Foreskin fibroblast (primary cell): ENCODE measurements at places on chromosomes 1 and 21.

- DNase-seq = no peak
Observed at GRCh38 chr1:4854367-4854766, 200.0 kb downstream of the AJAP1 start.

DNA sequence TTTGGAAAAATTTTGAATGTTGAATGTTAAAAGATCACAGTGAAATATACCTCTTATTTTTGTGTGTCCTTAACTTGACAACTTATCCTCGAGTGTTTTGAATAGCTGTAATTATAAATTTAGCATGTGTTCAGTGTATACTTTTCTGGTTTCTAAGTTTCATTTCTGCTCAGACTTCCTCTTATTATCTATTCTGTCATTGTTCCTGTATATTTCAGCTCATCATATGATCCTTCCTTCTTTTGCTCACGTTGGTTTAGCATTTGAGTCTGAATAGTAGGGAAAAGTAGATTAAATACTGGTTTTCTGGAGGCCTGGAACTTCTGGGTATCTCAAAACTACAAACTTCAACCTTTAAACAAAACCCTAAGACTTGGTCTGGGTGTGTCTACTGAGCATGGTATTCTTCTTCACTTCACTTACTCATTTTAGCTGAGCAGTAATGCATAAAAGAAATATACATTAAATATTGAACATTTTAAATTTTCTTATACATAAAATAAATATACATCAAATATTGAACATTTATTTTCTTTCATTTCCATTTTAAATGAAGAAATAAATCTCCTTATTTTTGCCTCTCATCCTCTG, 3.3 kb upstream of the ATP6V1G3 start:
- no peak for DNase-seq

- no peak for DNase-seq
Observed at GRCh38 chr1:107681001-107681479, 283.9 kb downstream of the VAV3 start.

- no peak for DNase-seq
Observed at GRCh38 chr1:15858069-15858670, 10.7 kb downstream of the SPEN start.

- peak; percentile 48 for DNase-seq
Observed at GRCh38 chr1:92797961-92798360, 13.1 kb upstream of the EVI5 start.

GRCh38 chr1:9195651-9196050, 38.9 kb upstream of the H6PD start:
- DNase-seq = no peak

DNA sequence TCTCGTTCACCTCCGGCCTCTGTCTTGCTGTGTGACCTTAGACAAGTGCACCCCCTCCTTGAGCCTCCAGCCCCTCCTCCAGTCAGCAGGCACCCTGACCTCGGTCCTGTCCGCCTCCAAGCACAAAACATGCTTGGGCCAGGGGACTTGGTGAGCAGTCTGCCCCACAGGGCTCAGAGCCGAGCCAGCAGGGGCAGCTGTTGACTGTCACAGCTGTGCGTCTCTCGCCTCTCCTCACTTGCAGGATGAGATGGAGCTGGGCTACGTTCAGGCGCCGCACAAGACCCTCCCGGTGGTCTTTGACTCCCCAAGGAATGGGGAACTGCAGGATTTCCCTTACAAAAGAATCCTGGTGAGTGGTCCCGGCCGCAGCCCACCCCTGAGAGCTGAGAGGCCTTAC, 24.2 kb downstream of the PADI3 start:
- DNase-seq = no peak

DNA sequence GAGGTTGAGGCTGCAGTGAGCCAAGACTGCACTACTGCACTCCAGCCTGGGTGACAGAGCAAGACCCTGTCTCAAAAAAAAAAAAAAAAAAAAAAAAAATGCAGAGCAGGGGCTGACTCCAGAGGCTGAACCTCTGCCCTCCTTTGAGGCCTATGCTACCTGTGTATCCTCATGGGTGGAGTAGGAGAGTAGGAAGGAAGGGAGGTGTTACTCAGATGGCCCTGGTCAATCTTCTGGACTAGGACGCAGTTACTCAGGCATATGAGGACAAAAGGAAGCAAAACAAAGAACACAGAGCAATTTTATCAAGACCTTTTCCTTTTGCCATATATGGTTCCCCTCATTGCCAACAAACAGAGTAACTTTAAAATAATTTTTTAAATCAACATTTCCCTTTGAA, 35.2 kb downstream of the TGFBR3 start:
- DNase-seq = no peak

DNA sequence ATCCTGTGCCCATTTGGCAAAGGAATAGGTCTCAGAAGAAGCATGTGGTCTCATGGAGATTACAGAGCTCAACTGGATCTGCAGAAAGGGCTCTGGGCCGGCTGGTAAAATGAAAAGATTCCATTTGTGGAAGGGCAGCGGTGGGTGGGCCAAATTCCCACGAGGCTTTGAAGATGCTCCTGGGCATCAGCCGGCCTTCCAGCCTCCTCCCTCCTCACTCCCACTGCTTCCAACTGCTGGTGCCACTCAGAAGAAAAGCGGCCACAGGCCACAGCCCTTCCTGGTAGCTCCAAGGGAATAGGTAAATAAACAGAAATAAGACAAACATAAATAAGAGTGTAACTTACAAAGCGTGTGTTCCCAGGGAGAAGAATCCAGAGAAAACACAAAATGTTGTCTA, 136.3 kb upstream of the SLC44A3 start:
- DNase-seq = no peak

GRCh38 chr1:157916887-157917570, 75.4 kb upstream of the CD5L start:
- no peak for DNase-seq

- DNase-seq = peak; percentile 52
Observed at GRCh38 chr1:156167536-156167935, 14.2 kb downstream of the SEMA4A start.

- no peak for DNase-seq
Observed at GRCh38 chr21:20459838-20460237, 538.4 kb upstream of the NCAM2 start.

DNA sequence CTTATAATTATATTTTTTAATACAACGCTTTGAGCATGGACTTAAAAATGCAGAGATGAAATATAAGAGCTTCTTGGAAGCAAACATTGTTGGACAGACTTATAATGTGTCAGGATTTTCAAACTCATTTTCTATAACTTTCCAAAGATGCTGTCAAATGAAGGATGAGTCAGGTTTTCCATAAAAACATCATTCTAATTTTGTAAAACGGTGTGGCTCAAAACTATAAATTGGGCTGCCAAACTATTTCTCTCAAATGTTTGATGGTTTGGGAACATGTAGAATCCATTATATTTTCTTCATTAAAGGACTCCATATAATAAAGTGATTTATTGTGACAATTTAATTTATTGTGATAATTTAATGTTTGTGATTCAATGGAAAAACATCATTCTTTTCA, 511.2 kb downstream of the USP25 start:
- DNase-seq = no peak
